ENCODE measurements at places on chromosomes 13 and 19.

DNA sequence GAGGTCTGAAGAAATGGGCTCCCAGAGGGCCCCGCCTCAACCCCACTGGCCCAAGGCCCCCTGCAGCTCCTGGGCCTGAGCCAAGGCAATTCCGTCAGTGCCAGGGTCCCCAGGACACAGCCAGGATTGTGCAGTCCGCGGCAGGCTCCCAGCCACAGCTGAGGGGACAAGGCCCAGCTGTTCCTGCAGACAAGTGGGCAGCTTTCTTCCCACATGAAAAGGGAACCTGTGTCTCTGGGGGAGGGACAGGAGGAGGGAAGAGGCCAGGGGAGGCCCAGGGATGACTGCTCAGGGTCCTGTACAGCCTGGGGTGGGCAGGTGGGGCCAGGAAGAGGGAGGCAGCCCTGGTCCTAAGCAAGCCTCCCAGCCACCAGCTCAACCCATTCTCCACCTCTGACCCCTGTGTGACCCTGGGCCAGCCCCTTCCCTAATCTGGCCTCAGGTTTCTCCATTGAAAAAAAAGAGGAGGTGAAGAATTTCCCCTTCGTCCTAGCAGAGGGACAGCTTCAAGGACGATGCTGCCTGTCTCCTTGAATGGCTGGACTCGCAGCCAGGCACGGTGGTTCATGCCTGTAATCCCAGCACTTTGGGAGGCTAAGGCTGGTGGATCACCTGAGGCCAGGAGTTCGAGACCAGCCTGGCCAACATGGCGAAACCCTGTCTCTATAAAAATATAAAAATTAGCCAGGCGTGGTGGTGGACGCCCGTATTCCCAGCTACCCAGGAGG lies 20.5 kb upstream of the VSTM2B start:
- DNase-seq: no peak

- DNase-seq: no peak
These were observed 52.2 kb upstream of the RANBP3 start for GRCh38 chr19:6030214-6030507.

GRCh38 chr13:22454586-22454985 lies 726.2 kb upstream of the SGCG start:
- peak; percentile 22 for DNase-seq

DNA sequence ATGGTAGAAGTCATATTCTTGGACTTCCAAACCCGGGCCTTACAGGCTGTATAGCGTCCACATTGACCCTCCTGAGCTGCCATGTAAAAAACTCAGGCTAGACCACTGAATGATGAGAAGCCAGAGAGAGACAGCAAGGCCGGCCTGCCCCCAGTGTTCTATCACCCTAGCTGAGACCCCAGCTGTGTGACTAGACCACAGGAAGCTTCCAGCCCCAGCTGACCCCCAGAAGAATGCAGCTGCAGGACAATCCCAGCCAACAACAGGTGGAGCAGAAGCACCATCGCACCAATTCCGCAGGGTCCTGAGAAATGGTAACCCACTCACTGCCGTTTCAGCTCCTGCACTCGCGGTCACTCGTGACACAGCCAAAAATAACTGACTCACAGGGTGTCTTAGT lies 2.9 kb upstream of the ATP11A start:
- DNase-seq: no peak

DNA sequence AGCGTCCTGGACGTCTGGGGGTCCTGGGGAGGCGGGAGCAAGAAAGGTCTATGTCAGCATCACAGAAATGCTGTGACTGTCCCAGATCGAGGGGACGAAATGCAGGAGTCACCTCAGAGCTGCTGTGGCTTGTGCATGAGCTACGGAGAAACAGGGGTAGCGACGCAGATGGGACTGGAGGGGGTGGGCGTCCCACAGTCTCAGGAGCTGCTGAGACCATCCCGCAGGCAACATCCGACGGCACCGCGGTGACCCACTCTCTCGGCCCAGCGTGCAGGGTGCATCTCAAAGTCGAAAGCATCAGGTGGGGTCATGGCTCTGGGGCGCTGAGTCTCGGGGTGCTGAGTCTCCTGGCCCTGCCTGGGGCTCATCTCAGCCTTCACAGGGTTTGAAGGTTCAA lies 37.4 kb upstream of the C13orf46 start:
- DNase-seq: no peak

GRCh38 chr19:47742634-47743033 lies 2.7 kb upstream of the NOP53 start:
- DNase-seq: no peak

- DNase-seq: no peak
These were observed 8.8 kb upstream of the BBC3 start for GRCh38 chr19:47239610-47240296.

GRCh38 chr13:98105929-98106336 lies 37.0 kb upstream of the FARP1 start:
- DNase-seq: no peak

DNA sequence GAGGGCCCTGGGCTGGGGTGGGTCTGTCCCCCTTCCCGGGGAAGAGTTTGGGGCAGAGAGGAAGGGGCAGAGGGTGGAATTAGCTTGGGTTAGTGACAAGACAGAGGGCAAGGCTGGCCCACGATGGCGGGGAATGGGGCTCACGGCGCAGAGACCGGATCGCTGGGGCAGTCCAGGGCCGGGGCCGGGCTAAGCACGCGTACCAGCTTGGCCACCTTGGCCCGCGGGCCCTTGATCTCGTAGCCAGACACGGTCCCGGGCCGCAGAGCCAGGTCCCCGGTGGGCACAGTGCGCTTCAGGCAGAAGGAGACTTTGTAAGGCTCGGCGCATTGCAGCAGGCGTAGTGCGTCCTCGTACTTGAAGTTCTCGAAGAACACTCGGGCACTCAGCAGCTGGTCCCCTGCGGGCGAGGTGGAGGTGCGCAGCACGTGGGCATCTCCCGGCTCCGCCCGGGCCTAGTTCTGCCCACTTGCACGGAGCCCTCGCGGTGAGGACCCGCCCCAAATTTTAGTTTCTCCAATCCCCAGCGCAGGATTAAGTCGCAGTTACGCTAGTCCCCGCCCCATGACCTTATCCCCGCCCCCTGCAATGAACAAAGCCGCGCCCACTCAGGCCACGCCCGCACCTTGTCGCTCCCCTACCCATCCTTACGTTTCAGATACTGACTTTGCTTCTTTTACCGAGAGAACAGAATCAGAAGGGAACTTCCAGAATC lies 8.6 kb upstream of the HIPK4 start:
- DNase-seq: no peak

GRCh38 chr19:39533003-39533512 lies 406 bp upstream of the EID2B start:
- DNase-seq: no peak

DNA sequence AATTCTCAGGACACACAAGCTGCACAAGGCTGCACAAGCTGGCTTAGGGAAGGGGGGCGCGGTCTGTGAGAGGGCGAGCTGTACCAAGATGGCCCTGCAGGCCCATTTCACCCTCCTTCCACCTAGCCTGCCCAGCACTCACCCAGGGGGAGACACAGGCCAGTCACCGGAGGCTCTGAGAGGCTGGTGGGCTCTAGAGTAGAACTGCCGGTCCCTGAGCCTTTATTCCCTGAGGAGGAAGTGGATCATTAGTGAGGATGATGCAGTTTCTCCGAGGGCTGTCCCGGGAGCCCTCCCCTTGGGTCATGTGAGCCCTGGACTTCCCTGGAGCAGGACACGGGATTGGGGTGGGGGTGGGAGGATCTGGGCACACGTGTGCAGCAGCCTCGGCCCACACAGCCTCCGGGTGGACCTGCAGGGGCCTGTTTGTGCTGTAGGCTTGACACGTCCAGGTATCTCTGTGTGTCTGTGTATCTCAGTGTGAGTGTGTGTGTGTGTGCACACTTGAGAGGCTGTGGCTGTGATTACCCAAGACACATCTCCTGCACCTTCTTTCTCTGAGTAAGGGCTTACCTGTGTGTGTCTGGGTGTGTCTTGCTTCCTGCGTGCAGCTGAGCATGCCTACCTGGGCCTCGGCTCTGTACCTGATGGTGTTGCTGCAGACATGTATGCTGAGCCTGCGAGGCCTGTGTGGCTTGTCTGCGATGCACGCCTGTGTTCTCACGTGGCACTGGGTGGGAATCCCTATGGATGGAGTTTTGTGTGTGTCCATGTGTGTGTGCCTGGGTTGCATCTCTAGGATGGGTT lies at the start of gene ACP5:
ACP5 (minus strand) TSS at position 195 of the 807 bp plus-strand sequence. CDS start 328 bp downstream, outside the sequence.
- DNase-seq: no peak

GRCh38 chr19:19345232-19345631 lies 24.6 kb downstream of the MAU2 start:
- DNase-seq: no peak

DNA sequence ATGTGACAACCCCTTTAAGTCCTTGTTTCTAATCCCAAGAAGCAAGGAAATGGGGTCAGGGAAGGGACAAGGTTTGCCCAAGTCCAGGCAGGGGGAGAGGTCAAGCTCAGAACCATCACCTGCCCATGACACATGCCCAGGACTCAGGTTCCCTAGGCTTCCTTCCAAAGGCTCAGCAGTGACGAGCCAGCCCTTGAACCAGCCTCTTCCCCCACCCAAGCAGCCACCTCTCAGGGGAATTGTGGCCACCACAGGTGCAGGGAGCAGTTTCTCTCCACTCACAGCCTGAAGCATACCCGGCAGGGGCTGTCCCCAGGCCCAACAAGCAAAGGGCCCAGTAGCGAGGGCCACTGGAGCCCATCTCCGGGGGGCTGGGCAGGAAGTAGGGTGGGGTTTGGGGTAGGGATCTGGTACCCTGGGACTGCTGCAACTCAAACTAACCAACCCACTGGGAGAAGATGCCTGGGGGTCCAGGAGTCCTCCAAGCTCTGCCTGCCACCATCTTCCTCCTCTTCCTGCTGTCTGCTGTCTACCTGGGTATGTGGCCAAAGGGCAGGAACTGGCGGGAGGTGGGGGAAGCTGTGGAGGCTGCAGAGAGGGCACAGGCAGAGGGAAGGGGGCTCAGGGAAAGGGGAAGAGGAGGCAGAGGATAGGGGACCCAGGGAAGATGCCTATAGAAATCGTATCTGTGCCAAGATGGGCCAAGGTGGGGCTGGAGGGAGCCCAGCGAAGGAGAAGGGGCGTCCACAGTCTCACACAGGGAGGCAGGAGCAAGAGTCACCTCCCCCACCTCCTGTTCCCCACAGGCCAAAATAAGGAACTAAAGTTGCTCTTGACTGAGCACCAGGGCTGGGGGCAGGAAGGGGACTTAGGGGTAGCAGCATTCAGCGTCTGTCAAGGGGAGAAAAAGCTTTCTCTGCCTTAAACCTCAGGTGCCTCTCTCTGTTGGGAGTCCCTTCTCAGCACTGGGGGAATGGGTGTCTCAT lies at the start of gene CD79A:
CD79A (plus strand) TSS at position 433 of the 986 bp plus-strand sequence; CDS start at position 459, 26 bp downstream.
- DNase-seq: no peak

- DNase-seq: no peak
These were observed 717.3 kb downstream of the DACH1 start for GRCh38 chr13:71149498-71150363.

GRCh38 chr13:32737111-32737571 lies 150.9 kb downstream of the PDS5B start:
- no peak for DNase-seq

DNA sequence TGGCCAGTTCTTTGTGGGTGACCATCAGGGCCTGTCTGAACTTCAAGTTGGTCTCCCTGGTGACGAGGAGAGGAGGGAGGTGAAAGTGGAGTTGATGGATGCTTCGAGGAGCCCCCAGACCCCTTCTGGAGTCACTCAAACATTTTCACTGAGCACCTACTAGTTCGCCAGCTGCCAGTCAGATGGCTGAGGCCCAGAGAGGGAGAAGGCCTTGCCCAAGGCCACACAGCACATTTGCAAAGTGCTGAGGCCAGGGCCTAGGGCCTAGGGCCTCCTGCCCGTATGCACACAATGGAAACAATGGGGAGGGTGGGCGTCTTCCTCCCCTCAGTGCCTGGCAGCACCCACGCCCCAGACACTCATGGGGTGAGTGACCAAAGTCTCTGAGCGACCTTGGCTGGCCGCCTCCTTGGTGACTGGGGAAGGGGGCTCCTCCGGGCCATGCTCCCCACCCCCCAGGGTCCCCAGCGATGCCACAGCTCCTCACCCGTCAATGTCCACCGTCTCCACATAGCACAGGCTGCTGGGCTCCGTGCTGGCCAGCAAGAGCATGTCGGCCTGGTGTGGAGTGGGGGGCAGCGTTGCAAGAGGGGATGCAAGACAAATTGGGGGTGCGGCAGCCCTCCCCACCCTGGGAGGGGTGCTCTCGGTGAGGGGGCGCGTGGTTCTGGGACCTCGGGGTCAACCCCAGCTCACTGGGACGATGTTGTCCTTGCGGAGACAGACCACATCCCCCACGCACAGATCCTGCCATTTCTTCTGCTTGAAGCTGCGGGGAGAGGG lies 6.5 kb downstream of the ATP8B3 start:
- no peak for DNase-seq

- no peak for DNase-seq
These were observed 50.3 kb downstream of the UQCRFS1 start for GRCh38 chr19:29162694-29163093.

- DNase-seq: no peak
These were observed 77.0 kb downstream of the LRRC63 start for GRCh38 chr13:46288570-46289259.

DNA sequence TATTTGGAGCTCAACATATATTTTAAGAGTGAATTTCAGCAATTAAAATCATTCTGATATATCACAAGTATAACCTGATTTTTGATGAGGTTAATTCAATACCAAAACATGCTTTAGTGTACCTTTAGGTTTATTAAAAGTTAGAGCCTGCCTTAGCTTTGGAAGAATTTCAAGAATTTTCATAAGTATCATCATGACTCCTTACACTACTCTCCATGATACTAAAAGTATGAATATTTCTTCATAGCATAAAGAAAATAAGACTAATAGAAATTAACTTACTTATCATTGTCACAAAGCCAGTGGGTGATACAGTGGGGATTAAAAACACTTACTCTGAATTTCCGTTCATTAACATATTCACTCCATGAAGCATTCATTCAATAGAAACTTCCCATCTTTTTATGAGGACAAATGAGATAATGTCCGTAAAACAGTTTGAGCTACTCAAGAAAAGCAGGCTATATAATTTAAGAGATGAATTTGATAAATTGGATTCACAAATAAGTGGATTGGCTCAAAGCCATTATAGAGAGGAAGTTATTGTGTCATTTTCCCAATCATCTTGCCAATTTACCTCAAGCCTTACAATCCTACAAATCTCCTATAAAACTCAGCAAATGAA lies 214.0 kb downstream of the PCDH9 start:
- DNase-seq: no peak

DNA sequence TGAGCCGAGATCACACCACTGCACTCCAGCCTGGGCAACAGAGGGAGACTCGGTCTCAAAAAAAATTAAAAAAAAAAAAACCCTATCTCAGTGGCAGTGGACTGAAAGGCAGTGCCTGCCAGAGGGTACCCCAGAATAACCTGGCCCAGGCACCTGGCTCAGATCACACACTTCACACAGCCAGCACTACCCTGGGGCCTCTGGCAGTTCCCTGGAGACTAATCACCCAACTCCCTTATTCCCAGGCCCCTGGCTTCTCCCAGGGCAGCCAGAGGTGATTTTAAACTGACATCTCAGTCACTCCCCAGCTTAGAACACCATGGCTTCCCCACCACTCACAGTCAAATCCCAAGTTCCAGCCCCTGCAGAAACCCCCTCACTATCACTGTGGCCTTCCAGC lies 3.5 kb upstream of the SLC27A5 start:
- DNase-seq: no peak

- no peak for DNase-seq
These were observed 8.8 kb upstream of the CPB2 start for GRCh38 chr13:46113596-46113995.

- DNase-seq: no peak
These were observed 1.1 kb downstream of the INSR start for GRCh38 chr19:7292950-7293761.

Measured in SW 1271 (cell line).